ENCODE measurements at places on chromosomes 1 and 21.

GRCh38 chr1:177471244-177471643, 300.5 kb downstream of the BRINP2 start:
- no peak for ATAC-seq

DNA sequence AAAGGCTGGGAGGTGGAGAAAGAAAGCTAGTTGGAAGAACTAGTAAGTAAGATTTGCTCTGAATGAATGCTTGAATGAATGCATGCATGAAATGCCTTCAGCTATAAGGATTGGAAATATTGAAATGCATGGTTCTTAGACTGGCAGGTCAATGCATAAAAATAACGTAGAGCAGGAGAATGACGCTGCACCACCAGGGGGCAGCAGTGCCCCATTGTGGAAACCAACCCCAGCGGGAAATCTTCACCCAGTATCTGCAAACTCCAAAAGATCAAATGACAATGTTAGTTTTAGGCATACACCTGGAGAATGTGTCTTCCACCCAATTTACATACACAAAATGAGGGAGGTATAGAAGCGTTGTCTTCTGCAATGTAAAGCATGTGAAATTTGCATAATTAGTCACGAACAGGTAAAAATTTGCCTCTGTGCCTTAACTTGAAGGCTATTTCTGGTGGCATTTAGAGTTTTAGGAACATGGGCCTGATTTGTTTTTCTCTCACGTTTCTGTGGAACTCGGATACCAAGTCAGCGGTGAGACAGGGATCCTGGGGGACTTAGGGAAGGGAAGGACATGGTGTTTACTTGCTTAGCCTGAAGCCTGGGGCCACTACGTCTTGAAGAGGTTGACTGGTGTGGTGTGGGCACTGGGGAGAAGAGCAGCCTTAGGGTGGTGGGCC, 78.6 kb downstream of the HHAT start:
- peak; percentile 96 for ATAC-seq

DNA sequence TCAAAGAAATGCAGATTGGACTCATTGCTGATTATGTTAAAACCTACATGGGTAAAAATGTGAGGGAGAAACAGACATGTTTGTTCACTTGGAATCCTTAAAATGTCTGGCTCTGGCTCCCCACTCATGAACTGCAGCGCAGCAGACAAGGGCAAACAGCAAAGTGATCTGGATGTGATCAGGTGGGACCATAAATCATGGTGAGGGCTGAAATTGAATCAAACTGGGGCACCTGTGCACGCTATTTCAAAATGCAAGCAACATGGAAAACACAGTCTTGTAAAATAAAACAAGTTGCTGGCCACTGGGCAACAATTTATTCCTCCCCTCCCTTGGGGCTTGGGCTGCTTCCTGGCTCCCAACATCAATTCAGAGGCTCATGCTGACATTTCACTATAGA, 373.4 kb downstream of the SEC16B start:
- no peak for ATAC-seq

GRCh38 chr21:34510148-34511142, 1.6 kb downstream of the KCNE1 start:
- peak; percentile 98 for ATAC-seq

- ATAC-seq: peak; percentile 99
These were observed 100.7 kb upstream of the SPATA6 start for GRCh38 chr1:48572646-48573258.

DNA sequence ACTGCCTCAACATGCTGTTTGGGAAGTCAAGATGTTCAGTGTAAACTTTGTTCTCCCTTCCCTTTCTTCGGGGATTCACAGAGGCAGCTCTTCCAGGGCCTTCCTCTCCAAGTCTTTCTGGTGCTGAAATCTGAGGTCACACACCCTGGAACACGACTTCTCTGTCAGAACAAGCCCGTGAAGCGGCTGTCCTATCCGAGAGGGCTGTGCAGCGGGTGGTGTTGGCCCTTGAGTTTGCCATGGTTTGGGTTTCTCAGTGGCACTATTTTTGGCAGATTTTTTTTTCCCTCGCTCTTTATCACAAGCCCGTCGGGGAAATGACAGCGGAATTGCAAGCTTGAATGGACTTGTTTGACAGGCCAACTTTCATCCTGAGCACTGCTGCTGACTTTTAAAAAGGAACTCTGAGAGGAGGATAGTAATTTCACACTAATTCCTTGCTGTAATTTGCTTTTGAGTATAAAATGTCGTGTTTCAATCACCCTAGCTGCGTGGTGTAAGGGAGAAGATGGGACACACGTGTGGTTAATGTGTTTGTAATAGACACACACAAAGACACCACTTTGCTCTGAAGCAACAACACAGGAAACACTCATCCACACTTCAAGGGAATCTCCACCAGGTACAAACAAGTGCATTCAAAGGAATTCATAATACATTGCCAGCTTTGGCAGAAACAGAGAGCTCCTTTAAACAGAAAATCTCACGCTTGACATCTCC, 60.1 kb upstream of the TARBP1 start:
- no peak for ATAC-seq

DNA sequence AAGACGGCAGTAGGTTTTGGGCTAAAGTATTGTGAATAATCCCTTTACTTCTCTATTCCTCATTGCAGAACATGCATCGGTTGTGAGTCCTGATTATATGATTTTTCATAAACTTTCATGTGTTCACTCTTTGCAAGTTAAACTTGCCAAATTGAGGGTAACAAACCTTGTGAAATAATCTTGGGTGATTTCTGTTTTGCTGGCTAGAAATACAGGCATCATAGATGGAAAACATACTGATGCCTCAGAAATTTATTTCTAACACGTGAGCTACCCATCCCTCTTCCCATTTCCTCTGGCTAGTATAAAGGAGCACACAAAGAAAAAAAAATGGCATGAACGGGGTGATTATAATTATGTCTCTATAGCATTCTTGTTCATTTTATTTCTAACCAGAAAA, 39.6 kb downstream of the RGS5 start:
- ATAC-seq: no peak

GRCh38 chr1:175539986-175540385, 203.4 kb downstream of the TNR start:
- no peak for ATAC-seq

GRCh38 chr1:121413821-121414220, 229.0 kb downstream of the SRGAP2C start:
- no peak for ATAC-seq
